ENCODE measurements at places on chromosomes 3 and 15. TPM values are rescaled to one million over a fixed set of nuclear protein-coding genes. Genes with fewer than 3 reads are reported as not detected.
A peak's percentile ranks its signal among the peaks of the same experiment; 100 is the strongest.

Gene PTPRG
- 28.9 TPM for total RNA-seq

GRCh38 chr3:190210608-190211007 lies 89.9 kb upstream of the P3H2 start:
- DNase-seq = no peak

DNA sequence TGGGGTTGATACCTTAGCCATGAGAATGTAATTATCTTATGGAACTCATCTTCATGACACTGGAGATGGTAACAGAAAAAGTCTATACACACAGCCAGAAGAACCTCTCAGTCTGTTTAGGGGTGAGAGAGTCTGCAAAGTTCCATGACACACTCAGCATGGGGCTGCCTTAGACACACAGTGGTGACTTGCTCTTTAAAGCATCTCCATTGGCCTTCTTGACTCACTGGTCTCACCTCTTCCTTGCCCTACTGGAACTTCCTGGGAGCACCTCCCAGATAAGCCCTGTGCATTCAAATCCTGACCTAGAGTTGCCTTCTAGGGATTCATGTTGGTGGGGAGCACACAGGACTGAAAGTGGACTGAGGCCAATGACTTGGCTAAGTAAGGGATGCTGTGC lies 9.3 kb downstream of the MAGI1 start:
- DNase-seq = no peak

GRCh38 chr15:77557564-77557963 lies 75.1 kb downstream of the LINGO1 start:
- no peak for DNase-seq

DNA sequence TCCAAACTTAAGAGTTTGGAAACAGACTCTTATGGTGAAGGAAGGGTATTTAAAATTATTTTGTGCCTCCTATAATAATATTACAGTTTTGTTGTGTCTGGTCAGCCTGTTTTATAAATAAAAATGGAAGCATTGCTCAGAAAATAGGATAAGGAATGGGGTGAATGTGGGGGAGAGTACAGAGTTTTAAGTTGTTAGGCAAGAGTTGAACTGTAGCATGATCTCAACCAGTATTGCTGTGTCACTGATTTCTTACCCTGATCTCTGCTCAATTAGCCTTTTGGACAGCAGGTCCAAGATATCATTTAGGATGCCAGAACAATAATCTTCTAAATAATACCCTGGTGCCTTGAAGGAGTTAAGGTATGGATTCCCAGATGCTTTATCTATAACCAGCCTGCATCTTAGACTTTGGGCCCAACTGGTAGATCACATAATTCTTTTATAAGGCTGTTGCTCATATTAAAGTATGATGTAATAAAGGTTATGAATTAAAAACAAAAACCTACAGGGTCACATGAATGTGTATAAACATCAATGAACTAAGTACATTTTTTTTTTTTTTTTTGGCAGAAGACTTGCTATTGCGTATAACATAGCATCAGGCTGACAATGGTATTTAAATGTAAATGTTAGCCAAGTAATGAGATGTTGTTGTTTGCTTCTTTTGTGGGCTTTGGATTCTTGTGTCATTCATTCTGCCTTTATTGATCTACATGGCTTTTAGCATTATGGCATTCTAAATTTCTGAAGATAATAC lies 70.0 kb downstream of the MITF start:
- no peak for DNase-seq

DNA sequence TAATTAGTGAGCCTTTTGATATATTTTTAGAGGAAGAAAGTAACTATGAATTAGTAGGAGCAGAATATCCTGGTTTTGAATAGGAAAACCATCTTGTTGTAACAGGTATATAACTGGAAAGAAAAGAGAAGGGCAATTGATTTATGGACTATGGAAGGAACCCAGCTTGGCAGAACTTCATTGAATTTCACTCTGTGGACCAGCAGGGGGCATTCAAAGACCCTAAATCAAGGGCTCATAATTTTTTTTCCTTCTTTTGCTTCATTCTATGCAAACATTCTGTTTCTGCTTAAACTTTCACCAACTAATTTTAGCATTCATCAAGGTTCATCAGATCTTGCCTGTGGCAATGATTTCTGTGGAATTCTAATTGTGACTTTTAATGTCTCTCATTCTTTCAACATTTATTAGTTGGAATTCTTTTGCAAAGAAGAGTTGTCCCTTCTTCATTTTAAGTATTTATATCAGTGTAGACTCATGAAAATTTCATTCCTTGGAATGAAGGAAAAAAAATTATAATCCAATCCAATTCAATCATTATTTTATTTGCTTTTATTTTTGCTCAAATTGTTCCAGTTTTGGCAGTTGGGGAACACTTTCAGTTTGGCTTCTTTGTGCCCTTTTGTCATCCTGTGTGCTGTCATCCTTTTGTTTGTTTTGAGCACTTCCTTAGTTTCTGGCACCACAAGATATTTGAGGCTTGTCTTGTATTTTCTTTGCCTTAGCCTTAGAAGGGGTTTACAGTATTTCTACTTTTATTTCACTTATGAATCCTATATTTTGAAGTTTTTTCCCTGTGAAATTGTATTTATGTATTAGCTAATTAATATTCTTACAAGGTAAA lies 30.4 kb downstream of the NXPE3 start:
- DNase-seq = no peak

Gene ARGFX
- not detected for total RNA-seq

GRCh38 chr3:159080256-159080655 lies 278.4 kb downstream of the MFSD1 start:
- DNase-seq = no peak

DNA sequence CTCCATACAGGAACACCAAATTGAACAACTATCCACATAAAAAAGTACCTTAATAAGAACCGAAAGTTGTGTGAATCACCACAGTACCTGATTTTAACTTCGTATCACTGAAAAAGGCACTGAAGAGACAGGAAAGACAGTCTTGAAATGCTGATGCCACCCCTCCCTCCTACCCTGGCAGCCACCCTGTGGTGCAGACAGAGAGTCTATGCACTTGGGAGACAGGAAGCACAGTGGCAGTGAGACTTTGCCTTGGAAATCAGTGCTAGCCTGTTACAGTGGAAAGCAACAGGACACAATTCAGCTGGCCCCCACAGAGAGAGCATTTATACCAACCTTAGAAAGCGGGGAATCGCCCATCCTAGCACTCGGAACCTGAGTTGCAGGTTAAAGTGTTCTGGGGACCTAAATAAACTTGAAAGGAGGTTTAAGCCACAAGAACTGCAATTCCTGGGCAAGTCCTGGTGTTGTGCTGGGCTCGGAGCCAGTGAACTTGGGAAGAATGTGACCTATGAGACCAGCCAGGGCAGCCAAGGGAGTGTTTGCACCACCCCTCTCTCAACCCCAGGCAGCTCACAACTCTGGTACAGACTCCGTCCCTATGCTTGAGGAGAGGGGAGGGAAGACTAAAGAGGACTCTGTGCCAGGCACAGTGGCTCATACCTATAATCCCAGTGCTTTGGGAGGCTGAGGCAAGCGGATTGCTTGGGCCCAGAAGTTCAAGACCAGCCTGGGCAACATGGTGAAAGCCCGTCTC lies 240.1 kb downstream of the ISL2 start:
- peak; percentile 85 for DNase-seq

GRCh38 chr15:67303490-67304363 lies 49.1 kb downstream of the IQCH start:
- DNase-seq = no peak

Gene CEP19
- 3.8 TPM for total RNA-seq

- peak; percentile 36 for DNase-seq
Observed at GRCh38 chr15:60704129-60704528, 225.2 kb upstream of the ICE2 start.
